ENCODE measurements at places on chromosomes 11 and 22.

DNA sequence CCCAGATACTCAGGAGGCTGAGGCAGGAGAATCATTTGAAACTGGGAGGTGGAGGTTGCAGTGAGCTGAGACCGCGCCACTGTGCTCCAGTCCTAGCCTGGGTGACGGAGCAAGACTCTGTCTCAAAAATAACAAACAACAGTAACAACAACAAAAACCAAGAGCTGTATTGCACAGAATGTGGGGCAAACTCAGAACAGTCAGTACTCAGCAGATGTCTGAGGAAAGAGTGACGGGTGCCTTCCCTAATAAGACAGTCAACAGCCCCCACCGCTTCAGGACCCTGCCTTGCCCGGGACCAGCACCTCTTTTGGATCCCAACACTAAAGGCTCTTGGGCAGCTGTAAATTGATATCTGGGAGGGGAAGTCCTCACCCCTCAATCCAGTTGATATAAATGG is 40.3 kb downstream of the RIBC2 start:
- DNase-seq, result no peak

DNA sequence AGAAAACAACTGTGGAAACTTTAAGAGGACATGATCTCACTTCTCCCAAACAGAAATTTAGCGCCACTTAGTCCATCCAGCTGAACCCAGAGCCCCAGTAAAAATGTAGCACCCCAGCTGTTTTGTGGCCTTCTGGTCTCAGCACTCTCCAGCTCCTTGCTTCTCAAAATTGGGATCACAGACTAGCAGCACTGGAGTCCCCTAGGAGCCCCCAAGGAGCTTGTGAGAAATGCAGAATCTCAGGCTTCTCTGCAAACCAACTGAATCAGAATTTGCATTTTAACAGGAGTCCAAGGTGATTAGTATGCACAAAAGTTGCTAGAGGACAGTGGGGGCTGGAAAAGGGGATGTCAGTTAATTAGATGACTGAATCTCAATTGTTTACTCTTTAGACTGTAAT is 89.8 kb upstream of the FIBIN start:
- no peak for DNase-seq

DNA sequence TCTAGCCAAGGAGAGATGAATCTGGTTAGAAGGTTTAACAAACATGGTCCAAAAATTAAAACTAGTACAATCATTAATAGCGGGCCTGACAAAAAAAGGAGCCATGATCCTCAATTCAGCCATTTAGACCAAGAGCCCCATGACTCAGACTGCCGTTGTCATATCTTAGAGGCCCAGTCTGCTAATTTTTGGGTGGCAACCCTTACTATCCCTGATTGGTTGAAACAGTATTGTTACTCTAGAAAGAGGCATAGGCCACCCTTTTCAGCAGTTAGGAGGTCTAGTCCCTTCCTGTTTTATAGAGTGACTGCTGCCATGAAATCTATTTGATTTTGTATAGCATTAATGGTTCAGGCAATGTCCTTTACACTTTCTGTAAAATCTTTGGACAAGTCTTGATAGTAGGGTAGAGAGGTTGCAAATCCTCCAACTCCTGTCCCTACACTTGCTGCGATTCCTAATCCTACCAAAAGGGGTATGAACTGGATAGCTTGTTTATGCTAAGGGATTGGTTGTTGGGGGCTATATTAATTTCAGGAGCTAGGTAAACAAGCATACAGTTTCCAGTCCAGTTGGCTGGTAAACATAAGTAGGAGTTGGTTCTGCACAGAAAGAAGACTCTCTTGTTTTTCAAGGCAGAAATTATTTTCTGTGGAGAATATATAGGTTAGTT is 1056.3 kb upstream of the CNTN5 start:
- DNase-seq, result no peak

- no peak for DNase-seq
These were observed 467.3 kb downstream of the OPCML start for GRCh38 chr11:133064961-133065360.

GRCh38 chr22:40175611-40176244 is 2.0 kb upstream of the TNRC6B start:
- DNase-seq, result no peak

- DNase-seq, result no peak
These were observed 44.1 kb upstream of the OR9Q1 start for GRCh38 chr11:57979532-57980079.

- DNase-seq, result no peak
These were observed 87.2 kb downstream of the ATG16L2 start for GRCh38 chr11:72901374-72901773.

DNA sequence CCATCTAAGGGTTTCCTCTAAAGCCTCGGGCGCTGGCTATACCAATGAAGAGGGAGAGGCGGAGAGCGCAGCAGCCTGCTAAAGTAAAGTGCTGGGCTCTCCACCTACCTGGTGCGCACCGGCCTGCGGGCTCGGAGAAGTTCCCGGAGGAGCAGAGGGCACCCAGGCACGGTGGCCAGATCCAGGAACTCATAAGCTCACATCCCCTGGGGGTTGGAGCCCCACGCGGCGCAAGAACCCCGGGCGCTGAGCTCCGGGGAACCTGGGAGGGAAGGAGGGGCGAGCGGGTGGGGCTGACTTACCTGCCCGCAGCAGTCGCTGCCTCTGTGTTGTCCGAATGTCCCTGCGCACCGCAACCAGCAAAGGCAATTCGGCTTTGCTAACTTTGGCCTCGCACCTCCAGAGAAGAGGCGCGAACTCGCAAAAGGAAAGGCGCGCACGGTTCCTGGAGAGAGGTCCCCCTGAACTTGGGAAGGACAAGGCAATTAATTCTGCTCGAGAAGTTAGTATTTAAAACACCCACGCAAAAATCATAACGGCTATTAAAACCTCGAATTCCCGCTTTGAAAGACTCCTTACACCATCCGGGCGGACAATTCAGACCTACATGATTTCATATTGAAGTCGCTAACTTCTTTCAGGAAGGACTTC is 127.6 kb upstream of the C11orf58 start:
- DNase-seq, result no peak

- no peak for DNase-seq
These were observed 48.9 kb upstream of the TBCEL start for GRCh38 chr11:120974965-120975364.

DNA sequence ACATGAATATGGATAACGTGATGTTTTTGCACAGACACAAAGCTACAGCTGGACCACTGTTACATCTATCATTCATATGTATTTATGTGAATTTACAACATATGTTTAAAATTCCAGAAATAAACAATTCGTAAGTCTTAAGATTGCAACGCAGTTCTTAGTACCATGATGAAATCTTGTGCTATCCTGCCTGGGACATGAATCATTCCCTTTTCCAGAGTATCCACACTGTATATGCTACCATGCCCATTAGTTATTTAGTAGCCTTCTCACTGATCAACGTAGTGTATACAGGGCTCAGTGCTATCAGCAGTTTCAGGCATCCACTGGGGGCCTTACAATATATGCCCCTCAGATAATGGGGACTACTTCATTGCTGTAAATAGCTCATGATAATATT is 4.3 kb downstream of the ATL3 start:
- DNase-seq, result no peak

GRCh38 chr11:2759228-2760195 is 59.7 kb upstream of the KCNQ1OT1 start:
- no peak for DNase-seq

DNA sequence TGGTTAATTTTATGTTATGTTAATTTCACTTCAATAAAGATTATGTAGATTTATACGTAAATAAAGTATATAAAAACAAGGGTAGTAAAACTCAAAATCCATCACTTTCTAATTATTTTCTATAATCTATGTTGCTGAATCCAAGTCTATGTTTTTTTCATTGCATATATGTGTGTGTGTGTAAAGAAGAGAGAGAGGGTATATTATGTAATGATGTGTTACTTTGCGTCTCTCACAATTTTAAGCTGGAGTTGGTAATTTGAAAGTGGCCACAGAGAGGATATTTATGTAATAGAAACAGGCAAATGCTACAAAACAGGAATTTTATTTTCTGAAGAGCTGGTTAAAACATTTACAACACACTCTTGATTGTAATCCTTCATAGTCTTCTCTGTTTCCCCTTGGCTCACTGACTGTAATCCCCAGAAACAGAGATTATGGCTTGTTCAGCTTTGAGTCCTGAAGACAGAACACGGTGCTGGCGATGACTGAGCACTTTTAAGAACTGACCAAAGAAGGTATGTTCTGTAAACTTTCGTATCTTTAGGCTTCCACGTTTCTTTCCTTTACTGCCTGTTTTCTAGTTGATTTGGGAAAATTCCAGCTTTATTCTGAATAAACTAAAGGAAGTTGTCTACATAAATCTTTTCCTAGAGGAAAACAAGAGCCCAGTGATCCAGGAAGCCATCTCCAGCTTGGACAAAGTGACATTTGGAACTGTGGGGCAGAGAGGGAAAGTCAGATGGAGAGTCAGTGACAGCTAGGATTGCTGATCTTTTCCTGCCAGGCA is 43.6 kb downstream of the OR2AG2 start:
- DNase-seq, result no peak

DNA sequence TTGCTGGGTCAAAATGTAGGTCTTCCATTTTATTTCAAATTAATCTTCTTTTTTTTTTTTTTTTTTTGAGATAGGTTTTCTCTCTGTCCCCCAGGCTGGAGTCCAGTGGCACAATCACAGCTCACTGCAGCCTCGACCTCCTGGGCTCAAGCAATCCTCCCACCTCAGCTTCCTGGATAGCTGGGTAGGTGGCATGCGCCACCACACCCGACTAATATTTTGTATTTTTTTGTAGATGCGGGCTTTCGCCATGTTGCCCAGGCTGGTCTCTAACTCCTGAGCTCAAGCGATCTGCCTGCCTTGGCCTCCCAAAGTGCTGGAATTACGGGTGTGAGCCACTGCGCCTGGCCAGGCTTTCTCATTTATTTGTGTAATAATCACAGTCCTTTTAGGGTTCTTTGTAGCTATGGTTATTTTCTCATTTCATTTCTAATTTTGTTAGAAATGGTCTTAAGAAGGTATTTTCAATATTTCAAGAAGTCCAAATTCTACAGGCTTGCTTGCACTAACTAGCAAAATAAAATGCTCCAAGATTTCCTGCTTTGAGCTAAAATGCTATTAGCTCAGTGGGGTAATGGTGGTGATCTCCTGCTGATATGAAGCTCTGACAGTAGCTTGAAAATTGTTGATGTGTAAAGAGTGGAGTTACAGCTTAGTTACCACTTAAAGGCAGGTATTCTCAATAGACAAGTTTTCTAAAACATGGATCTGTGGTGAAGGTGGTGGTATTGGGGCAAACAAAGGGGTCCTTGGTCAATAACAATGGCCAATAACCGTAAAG is 50.0 kb downstream of the RBX1 start:
- DNase-seq, result no peak

- no peak for DNase-seq
These were observed 50.4 kb upstream of the RAB1B start for GRCh38 chr11:66218036-66218435.

GRCh38 chr11:35614939-35615569 is 3.2 kb upstream of the FJX1 start:
- DNase-seq, result no peak

DNA sequence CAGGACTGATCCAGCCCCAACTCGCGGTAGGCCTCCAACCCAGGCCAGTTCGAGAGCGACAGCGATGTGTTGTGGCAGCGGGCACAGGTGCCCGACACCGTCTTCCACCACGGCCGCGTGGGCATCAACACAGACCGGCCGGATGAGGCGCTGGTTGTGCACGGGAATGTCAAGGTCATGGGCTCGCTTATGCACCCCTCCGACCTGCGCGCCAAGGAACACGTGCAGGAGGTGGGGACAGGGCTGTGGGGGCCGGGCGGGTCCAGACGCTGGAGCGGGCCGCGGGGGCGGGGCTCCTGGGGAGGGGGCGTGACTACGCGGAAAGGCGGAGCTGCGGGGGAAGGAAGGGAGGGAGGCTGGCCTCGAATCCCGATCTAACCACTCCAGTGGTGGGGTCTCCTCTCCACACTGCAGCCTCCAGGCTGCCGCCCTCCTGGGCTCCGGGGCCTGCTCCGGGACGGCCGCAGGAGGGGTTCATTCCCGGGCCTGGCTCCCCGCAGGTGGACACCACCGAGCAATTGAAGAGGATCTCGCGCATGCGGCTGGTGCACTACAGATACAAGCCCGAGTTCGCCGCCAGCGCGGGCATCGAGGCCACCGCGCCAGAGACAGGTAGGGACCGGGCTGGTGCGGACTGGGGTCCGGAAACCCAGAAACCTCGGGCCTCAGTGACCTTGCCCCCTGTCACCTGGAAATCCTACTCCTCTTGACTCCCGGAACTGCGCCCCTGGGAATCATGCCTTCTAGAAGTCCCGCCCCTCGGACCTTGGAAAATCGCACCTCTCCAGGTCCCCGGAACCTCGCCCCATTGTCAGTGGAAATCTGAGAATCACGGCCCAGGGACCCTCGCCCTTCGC is 14.9 kb downstream of the TMEM258 start:
- no peak for DNase-seq

GRCh38 chr22:41469218-41469851 is 418 bp downstream of the ACO2 start:
- DNase-seq, result no peak

DNA sequence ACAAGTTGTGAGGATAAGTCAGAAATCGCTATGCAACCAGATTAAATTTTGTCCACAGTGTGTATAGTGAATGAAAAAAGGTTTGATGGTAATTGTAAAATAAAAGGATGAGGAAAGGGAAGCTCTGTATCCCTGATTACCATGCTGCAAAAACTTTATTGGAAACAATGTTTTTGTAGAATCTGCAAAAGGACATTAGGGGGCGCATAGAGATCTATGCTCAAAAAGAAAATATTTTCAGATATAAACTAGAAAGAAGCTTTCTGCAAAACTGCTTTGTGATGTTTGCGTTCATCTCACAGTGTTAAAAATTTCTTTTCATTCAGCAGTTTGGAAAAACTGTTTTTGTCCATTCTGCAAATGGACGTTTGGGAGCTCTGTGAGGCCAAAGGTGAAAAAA is 390.5 kb downstream of the OR4C45 start:
- DNase-seq, result no peak

DNA sequence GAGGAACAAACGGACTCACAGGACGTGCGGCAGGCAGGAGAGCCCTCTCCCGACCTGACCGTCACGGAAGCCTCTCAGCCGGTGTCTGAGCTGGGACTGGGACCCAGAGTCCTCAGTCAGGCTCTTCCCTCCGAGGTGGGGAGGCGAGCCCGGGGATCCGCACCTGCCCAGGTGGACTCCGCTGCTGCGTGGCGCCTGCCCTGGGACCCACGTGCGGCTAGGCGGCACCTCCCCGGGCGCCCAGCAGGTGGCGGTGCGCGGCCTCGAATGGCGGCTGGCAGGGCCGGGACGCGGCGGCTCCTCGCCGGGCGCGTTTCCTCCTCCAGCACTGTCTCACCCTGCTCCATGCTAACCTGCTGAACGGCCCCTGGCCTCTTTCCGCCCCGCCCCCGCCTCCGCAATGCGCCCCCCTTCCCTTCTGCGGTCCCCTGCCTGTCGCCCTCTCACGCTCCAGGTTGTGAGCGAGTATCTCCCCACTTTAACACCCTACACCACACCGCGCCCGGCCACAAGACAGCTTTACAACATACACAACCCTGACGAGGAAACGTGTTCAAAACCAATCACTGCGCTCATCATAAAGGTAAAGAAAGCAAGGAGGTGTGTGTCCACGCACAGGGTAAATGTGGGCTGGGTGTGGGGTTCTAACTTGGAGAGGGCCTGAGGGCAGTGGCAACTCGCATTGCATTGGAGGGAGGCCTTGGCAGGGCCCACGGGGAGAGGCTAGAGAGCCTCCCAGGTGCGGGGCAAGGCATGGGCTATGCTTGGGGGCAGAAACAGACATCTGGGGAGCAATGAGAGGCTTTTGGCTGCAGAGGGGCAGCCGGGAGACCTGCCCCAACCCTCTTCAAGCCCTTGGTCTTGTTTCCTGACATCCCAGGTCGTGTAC is 25.9 kb upstream of the ATXN10 start:
- peak; percentile 59 for DNase-seq

- DNase-seq, result no peak
These were observed 14.5 kb upstream of the RPS19BP1 start for GRCh38 chr22:39546889-39547586.

Data from activated CD4-positive, CD25-positive, alpha-beta regulatory T cell (primary cell).